ENCODE measurements at places on chromosomes 2 and 18.

DNA sequence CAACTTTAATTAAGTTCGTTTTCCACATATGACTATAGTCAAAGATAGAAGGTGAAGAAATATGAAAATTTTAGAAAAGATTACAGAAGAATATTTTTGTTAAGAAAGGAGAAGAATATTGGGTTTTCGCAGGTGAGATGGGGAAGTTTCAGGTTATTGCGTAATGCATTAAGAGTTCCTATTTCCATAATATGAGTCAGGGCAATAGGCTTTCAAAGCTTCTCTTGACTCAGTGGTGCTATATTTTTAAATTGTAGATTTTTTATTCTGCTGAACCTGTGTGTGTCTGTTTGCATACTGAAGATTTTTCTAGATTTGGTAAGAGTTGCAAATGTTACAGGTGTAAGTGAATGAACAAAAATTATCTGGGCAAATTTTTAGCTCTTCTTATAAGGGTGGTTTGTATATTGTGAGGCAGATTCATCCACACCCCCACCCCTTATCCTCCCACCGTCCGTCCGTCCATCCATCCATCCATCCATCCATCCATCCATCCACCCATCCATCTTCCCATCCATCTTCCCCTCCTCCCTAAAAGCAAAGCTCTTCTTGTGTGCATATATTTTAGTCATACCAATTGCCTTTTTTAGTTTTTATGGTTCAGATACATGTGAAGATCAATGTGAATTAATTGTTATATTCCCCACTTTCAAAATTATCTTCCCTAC is 69.6 kb downstream of the MYO1B start:
- DNase-seq: no peak

DNA sequence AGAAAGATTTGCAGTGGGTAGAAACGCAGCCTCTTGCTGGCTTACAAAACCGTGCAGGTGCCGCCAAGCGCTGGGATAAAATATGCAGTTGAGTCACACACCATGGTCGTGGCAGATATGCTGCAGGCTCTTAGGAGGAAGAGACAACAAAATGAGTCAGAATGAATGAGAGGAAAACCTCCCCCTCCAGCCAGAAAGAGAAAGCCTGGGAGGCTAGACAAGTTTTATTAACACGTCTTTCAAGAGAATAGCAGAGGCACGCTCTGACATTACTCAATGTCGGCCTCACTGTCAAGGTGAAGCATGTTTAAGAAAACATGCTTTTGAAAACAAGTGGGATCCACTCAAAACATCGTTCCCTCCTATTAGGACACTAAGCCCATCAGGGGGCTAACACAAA is 37.1 kb upstream of the ZCCHC2 start:
- no peak for DNase-seq

DNA sequence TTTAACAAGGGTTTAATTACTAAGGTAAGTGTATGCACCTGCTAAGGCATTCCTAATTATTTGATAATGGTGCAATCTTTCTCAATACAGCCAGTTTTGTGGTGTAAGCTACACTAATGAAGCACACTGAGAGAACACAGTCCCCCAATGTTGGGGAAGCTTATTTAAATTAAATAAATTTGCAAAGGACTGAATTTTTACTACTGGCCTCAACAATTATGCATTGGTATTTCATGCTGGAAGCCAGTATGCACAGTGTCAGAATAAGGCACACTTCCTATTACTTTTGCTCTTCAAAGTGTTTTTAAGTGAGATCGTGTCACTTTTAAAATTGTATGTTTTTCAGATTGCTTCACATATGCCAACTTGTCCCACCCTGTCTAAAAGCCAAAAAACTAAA is 103.2 kb upstream of the ZNF521 start:
- no peak for DNase-seq

GRCh38 chr2:118123561-118124232 is 35.4 kb downstream of the INSIG2 start:
- DNase-seq: peak; percentile 81

- no peak for DNase-seq
Measured at GRCh38 chr2:238397356-238397755, 29.4 kb upstream of the ASB1 start.

- DNase-seq: no peak
Measured at GRCh38 chr2:65744477-65745200, 312.2 kb upstream of the SPRED2 start.

- no peak for DNase-seq
Measured at GRCh38 chr2:18276583-18277075, 283.8 kb downstream of the RDH14 start.

DNA sequence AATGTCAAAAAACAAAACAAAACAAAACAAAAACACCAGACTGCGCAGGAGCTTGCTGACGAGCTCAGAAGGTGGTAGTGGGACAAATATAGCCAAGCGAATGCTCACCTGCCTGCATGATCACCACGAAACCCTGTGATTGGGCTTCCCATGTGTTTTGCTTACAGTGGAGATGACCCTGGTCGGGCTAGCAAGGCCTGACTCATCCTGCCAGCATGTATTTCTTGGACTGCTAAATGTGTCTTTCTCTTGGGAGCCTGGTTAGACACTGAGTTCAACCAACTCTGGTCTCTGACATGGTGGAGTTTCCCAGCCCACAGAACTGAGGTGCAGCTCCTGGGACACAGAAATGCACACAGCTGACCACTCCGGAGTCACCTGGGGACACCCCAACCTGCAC is 30.7 kb upstream of the DUSP2 start:
- DNase-seq: no peak

DNA sequence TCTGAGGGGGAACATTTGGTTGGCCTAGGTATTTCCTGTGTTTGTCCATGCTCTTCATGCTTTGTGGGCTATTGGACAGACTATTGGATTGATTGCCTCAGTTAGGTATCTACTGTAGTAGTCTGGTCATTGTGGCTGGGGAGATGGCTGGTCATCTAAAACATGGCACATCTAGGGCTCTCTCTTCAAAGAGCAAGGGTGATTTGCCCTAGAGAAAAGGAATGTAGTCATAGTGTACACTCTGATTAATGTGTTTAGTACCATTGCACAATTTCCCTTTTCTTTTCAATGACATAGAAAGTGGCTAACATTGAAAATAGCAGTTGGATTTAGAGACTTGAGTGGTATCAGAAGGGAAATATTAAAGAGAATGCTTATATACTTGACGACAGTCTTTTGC is 114.3 kb downstream of the LCLAT1 start:
- DNase-seq: no peak

GRCh38 chr2:120765678-120766469 is 30.2 kb downstream of the GLI2 start:
- no peak for DNase-seq

All from LNCaP clone FGC (cell line).